A549 treated with CORT108297 at 1 μM for 4 hours (cell line): ENCODE measurements at places on chromosomes 6 and 20. TPM values are rescaled to one million over a fixed set of nuclear protein-coding genes. Genes with fewer than 3 reads are reported as not detected.

The SEC63 gene
- 19.8 to 27.2 TPM (median 22.2 TPM) in 5 replicates for total RNA-seq

The PLCB4 gene
- 12.5 to 18.1 TPM (median 14.7 TPM) in 5 replicates for total RNA-seq

The PRR18 gene
- total RNA-seq: 0.08 to 0.22 TPM (median 0.09 TPM) in 5 replicates

The SPATA25 gene
- 0.25 to 0.92 TPM (median 0.39 TPM) in 5 replicates for total RNA-seq

The FAM184A gene
- 0.03 TPM in 1 of 5 replicates, not detected in the others for total RNA-seq

The EMILIN3 gene
- total RNA-seq: 0.27 to 0.55 TPM (median 0.50 TPM) in 5 replicates

The NR2E1 gene
- 0.03 to 0.09 TPM (median 0.04 TPM) in 4 of 5 replicates, not detected in the other for total RNA-seq

The C20orf202 gene
- 0.05 to 0.13 TPM (median 0.07 TPM) in 3 of 5 replicates, not detected in the others for total RNA-seq

The SLC17A3 gene
- 0.86 to 1.2 TPM (median 0.99 TPM) in 5 replicates for total RNA-seq

The CNKSR3 gene
- total RNA-seq: 4.9 to 5.6 TPM (median 5.1 TPM) in 5 replicates

The RAB22A gene
- 9.6 to 11.2 TPM (median 10.7 TPM) in 5 replicates for total RNA-seq

The DACT2 gene
- 0.18 to 0.38 TPM (median 0.20 TPM) in 5 replicates for total RNA-seq

The MYO6 gene
- 6.7 to 8.9 TPM (median 7.3 TPM) in 5 replicates for total RNA-seq

The HNF4A gene
- total RNA-seq: 11.9 to 17.0 TPM (median 15.4 TPM) in 5 replicates

The MAK gene
- 0.09 to 0.21 TPM (median 0.17 TPM) in 5 replicates for total RNA-seq

The STK4 gene
- 12.3 to 14.6 TPM (median 13.3 TPM) in 5 replicates for total RNA-seq

The AKAP7 gene
- 2.6 to 3.9 TPM (median 2.6 TPM) in 5 replicates for total RNA-seq

The ERVFRD-1 gene
- total RNA-seq: not detected in 5 replicates

The ZNF391 gene
- total RNA-seq: 0.23 to 0.30 TPM (median 0.26 TPM) in 5 replicates

The PDYN gene
- not detected in 5 replicates for total RNA-seq

The CST5 gene
- not detected in 5 replicates for total RNA-seq

The KIF25 gene
- 0.05 to 0.39 TPM (median 0.07 TPM) in 3 of 5 replicates, not detected in the others for total RNA-seq

The LTA gene
- total RNA-seq: 0.11 to 0.23 TPM in 2 of 5 replicates, not detected in the others
